Activated T-cell treated with anti-CD3 and anti-CD28 coated beads, Interleukin-2, amount 50 U/mL, for 48 hours (primary cell): ENCODE measurements at places on chromosomes 1 and 21.

DNA sequence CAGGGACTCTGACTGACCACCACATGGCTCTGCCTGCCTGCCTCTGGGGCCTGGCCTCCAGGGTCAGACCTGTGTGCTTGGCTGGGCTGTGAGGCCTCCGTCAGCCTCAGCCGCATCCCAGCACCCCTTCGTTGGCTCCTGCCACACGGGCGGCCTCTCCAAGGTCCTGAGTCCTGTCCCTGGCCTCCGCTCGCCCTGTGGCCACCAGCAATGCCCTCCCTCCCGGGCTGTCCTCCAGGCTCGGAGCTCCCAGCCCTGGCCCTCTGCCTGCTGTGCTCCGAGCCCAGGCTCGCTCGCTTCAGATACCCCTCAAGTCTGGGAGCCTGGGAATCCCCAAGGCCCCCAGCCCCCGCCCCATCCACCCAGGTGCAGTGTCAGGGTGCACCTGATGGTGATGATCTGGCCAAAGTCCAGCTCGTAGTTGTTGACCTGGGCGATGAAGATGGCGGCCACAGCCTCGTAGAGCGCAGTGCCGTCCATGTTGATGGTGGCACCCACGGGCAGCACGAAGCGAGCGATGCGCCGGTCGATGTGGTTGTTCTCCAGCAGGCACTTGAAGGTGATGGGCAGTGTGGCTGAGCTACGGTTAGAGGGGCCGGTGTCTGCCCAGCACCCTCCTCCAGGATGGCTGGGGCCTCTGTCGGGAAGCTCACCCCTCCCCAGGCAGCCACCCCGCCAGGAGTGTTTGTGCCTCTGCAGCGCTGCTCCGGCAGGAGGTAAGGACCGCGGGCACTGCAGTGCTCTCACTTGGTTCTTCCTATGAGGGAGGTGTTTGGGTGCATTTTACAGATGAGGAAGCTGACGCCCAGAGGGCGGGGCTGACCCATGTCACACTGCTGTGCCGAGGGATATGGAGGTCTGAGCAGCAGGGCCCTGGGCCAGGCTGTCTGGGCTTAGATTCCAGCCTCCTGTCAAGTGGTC is 28.5 kb downstream of the PODN start:
- DNase-seq = no peak

DNA sequence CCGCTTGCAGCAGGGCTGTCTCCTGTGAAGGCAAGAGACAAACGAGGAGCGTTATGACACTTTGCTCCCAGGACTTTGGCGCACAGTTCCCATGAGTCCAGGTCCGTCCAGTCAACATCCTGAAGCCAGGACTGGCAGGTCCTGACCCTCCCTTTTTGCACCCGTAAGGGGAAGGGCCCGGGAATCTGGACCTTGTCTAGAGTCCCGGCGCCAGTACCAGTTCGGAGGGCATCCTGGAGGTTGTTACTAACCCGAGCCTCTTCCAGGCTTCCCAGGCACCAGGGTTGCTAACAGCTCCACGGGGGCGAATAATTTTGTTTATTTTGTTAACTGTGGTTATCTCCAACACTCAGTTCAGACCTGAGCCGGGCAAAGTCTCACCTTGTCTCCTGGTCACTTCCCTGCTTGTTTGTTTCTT is 682 bp upstream of the RWDD3 start:
- DNase-seq = no peak

- no peak for DNase-seq
These were observed 28.9 kb downstream of the OLFM3 start for GRCh38 chr1:101967871-101968270.

- DNase-seq = no peak
These were observed 10.3 kb upstream of the LUZP1 start for GRCh38 chr1:23178950-23179349.

DNA sequence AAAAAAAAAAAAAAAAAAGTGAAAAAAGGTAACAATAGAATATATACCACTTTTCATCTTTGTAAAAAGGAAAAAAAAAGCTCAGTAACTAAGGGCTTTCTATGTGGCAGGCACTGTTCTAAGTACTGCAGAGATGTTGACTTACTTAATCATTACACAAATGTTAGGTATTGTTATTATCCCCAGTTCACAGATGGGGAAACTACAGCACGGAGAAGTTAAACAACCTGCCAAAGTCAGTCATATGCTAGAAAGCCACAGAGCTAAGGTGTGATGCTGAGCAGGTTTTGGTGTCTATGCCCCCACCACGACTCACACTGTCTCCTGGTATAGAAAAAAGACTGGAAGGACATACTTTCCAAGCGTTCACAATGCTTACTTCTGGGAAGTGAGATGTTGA is 6.6 kb upstream of the PNRC2 start:
- DNase-seq = no peak

GRCh38 chr1:205589618-205590456 is 42.0 kb downstream of the ELK4 start:
- DNase-seq = no peak

- no peak for DNase-seq
These were observed 41.1 kb downstream of the SLC45A1 start for GRCh38 chr1:8358897-8359616.

GRCh38 chr1:181192316-181192715 is 103.8 kb downstream of the IER5 start:
- no peak for DNase-seq

GRCh38 chr1:12166834-12167492 is at the start of gene TNFRSF1B:
Gene TNFRSF1B, plus strand, starts transcription at chr1:12166991. Its CDS starts 101 bp downstream, at chr1:12167092.
- peak; percentile 86 for DNase-seq
